ENCODE measurements at places on chromosomes 5 and 9.

GRCh38 chr5:178336889-178337288 lies 104.3 kb upstream of the PHYKPL start:
- DNase-seq: no peak

GRCh38 chr9:38067859-38068681 lies 957 bp downstream of the SHB start:
- DNase-seq: peak; percentile 14

GRCh38 chr5:158382473-158382872 lies 523.5 kb upstream of the CLINT1 start:
- peak; percentile 17 for DNase-seq

DNA sequence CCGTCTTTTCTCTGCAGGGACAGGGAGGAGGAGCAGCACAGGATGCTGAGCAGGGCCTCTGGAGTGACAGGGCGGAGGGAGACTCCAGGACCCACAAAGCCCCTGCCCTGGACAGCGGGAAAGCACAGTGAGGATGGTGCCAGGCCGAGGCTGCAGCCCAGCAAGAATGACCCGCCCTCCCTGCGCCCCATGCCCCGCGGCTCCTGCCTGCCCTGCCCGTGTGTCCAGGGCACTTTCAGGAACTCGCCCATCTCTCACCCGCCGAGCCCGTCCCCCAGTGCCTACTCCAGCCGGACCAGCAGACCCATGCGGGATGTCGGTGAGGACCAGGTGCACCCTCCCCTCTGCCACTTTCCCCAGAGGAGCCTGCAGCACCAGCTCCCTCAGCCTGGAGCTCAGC lies 9.1 kb upstream of the EXOC3 start:
- no peak for DNase-seq

- no peak for DNase-seq
Observed at GRCh38 chr5:80230269-80230992, 25.4 kb downstream of the SERINC5 start.

GRCh38 chr9:77712533-77713130 lies 64.5 kb upstream of the GNA14 start:
- DNase-seq: no peak

GRCh38 chr5:32329395-32329834 lies 16.7 kb upstream of the MTMR12 start:
- DNase-seq: peak; percentile 35

Measured in stimulated activated CD4-positive, alpha-beta T cell treated with anti-CD3 and anti-CD28 coated beads, Interleukin-4, amount 100 ng/mL, for 4 hours (primary cell).